H1 (cell line): ENCODE measurements at places on chromosomes 16 and 17. TPM values are rescaled to one million over a fixed set of nuclear protein-coding genes. Genes with fewer than 3 reads are reported as not detected.

GP1BA gene
- not detected in 2 replicates for total RNA-seq

EPX gene
- total RNA-seq, result not detected in 2 replicates

KDM8 gene
- 10.3 and 14.6 TPM in 2 replicates for total RNA-seq

GRCh38 chr17:68792042-68792685, 163.0 kb downstream of the ABCA8 start:
- DNase-seq, result no peak

GRCh38 chr16:56607675-56608042, 725 bp upstream of the MT2A start:
- no peak for DNase-seq

DNA sequence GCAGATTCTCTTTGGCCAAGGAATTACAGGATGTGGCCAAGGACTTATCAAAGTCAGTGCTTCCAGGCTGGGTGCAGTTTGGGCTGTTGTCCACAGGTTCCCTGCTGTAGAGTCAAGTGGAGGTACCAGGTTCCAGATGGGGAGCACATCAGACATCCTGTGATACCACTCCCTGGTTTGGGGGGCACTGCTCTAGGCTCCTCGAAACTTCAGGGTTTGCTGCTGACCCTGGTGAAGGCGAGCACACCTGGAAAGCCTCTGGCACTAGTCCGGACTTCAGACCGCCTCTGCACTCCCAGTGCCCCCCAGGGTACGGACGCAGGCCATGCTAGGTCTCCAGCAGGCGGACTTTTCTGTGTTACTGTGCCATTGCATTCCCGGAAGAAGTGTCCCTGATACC, 10.7 kb downstream of the SLC47A1 start:
- DNase-seq, result no peak
